Mesothelial cell of epicardium (in vitro differentiated cells): ENCODE measurements at places on chromosomes 16 and 17.

DNA sequence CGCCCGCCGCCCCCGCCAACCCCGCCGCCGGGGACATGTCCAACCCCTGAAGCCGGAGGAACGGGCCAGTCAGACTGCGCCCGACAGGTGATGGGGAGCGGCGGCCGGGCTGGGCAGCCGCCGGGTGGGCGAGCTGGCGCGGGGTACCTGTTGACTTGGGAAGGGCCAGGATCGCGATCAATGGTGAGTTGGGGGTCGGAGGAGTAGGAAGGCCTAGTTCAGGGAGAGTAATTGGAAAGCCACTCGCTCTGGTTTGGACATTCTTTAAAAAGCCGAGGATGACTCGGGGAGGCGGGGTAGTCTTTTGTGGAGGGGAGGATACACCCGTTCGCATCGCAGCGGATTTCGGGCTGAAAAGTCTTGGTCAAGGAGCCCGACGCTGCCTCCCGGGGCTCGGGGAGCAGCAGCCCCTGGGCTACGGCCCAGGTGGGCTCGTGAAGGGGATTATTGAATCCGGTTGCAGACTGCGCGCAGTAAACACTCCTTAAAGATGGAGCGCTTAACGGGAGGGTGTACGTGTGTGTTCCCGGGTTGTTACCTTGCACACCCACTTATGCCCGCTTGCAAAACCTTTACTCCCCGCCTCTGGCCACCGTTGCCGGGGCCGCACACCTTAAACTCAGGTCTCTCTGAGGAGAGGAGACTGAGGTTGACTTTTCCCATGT, 123.8 kb downstream of the GOSR1 start:
- H3K4me3 ChIP-seq, result peak overlapping the region; percentile 94
- peaks cover 2% of the 10 kb centered on the region for H3K36me3 ChIP-seq
- H3K4me1 ChIP-seq, result peaks cover 20% of the 10 kb centered on the region

DNA sequence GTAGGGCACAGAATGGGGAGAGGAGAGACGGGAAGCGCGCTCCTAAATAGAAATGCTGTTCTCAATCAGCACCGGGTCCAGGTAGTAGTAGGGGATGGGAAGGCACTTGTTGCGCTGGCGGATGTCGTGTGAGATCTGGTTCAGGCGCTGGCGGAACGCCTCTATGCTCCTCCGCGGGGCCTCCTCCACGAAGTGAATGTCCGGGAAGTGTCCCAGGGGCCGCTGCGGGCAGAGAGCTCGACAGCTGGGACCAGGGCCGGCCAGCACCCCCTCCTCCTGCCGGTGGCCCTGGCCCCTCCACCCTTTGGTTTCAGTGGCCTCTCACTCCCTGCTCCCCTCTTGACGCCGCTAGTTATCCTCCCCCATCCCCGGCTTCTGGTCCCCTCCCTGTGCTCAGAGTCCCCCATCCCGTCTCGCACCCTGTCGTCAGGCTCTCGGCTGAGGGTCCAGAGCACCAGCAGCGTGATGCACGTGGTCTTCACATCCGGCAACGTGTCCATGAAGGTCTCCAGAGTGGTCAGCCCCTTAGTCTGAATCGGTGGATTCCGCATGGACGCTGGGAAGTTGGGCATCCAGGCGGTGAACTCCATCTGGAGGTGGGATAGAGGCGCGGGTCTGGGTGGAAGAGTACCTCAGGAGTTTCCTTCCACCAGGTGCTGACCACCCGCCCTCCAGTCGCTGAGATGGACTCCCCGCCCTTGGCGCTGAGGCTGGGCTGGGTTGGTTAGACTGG, 14.6 kb downstream of the ALOX12B start:
- H3K4me3 ChIP-seq, result peak overlapping the region; percentile 44
- no peaks in the 10 kb centered on the region for H3K36me3 ChIP-seq

DNA sequence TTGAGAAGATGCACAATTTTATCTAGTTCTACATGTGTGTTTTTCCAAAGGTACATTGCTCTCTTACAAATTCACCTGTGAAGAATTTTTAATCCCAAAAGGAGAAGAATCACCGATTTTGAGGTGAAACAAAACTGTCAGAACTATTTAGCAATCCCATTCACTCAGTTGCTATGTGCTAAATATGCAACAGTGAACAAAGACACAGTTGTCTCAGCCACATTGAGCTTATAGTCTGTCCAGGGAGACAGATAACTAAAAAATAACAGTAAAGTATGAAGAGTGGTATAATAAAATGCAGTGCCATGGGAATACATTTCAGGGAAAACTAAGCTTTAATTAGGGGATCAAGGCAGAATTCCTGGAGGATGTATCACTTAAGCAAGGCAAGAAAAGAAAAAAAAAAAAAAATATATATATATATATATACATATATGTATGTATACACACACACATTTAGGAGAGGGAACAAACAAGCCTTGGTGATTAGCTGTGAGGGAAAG, 110.4 kb downstream of the SPAG9 start:
- no peaks in the 10 kb centered on the region for H3K27me3 ChIP-seq
- DNase-seq, result no peak
- peaks cover 12% of the 10 kb centered on the region for H3K36me3 ChIP-seq
- no peak overlapping the region for H3K4me3 ChIP-seq

DNA sequence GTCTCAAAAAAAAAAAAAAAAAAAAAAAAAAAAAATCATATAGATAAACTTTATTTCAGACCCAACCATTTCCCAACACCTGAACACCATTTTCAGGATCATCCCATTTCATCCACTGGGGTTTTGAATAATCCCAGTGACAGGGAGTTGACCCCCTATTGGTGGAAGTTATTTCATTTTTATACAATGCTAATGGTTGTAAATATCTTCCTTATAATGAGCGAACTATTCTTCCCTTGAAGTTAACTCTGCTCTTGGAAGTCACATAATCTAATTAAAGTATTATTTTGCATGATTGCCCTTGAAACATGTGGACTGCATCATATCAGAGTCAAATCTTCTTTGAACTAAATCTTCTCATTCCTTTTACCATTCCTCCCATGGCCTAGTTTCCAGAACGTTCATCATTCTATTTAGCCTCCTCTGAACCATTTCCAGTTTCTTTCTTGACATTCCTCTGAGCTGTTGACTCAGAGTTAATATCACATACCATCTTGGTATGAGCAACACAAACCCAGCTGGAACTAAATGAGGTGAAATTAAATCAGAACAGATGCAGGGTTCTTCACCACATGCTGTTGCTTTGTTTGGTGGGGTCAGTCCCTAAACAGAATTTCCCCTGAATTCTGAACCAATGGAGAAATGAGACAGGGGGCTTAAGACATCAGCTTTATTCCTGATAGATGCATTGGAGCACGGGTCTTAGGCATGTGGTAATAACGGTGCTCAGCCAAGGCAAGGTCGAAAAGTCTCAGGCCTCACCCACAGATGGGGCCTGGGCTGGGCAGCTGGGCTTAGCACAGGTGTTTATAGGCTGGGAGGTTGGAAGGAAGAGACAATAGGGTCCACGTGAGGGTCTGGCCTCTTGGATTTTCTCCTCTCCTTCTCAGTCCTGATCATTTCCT, 8.9 kb downstream of the HSD17B2 start:
- peaks cover 25% of the 10 kb centered on the region for H3K4me1 ChIP-seq
- H3K27me3 ChIP-seq, result peaks cover 13% of the 10 kb centered on the region
- DNase-seq, result no peak
- H3K27ac ChIP-seq, result peak overlapping the region; percentile 92

- peaks cover 2% of the 10 kb centered on the region for H3K36me3 ChIP-seq
- no peak overlapping the region for H3K27ac ChIP-seq
- no peaks in the 10 kb centered on the region for H3K4me1 ChIP-seq
- no peak for DNase-seq
- no peak overlapping the region for H3K4me3 ChIP-seq
These were observed 405.5 kb downstream of the CPPED1 start for GRCh38 chr16:12398029-12398682.

GRCh38 chr16:51607201-51607651, 456.2 kb upstream of the SALL1 start:
- H3K27ac ChIP-seq, result no peak overlapping the region
- no peak for DNase-seq
- H3K36me3 ChIP-seq, result no peaks in the 10 kb centered on the region

DNA sequence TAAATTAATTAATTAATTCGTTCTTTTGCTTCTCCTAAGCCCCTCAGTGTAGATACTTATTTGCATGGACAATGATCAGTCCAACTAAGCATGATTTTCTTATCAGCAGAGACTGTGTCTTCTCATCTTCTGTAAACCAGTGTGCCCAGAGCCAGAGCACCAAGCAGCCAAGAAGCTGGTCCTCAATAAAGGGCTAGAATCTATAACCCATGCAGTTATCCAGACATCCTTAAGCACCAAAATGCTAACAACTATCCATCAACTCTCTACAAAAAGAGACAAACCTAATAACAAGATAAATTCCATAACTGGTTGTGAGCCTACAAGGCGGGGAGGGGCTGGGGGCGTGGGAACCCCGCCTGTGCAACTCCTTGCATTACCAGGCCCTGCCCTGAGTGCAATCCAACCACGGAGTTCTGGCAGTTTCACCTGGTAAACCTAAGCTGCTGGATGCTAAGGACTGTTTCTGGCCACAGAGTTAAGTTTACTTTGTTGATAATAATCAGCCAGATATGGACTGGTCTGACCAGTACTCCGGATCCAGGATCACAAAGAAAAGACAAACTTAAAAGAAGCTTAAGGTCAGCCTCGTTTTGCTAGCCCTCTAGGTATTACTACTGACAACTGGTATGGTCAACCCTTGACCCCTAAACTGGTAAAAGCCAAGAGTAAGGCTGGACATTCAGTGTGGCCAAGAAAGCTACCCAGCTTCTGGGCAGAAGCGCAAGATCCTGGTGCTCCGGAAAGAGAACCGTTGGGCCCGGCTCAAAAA, 51.5 kb downstream of the ZFHX3 start:
- H3K4me3 ChIP-seq, result no peak overlapping the region
- peaks cover 10% of the 10 kb centered on the region for H3K36me3 ChIP-seq
- no peaks in the 10 kb centered on the region for H3K27me3 ChIP-seq
- no peak for DNase-seq

GRCh38 chr17:44693609-44694008, 4.0 kb upstream of the CCDC43 start:
- H3K27me3 ChIP-seq, result no peaks in the 10 kb centered on the region
- H3K4me1 ChIP-seq, result peaks cover 14% of the 10 kb centered on the region
- no peaks in the 10 kb centered on the region for H3K36me3 ChIP-seq
- no peak overlapping the region for H3K4me3 ChIP-seq
- no peak overlapping the region for H3K27ac ChIP-seq

DNA sequence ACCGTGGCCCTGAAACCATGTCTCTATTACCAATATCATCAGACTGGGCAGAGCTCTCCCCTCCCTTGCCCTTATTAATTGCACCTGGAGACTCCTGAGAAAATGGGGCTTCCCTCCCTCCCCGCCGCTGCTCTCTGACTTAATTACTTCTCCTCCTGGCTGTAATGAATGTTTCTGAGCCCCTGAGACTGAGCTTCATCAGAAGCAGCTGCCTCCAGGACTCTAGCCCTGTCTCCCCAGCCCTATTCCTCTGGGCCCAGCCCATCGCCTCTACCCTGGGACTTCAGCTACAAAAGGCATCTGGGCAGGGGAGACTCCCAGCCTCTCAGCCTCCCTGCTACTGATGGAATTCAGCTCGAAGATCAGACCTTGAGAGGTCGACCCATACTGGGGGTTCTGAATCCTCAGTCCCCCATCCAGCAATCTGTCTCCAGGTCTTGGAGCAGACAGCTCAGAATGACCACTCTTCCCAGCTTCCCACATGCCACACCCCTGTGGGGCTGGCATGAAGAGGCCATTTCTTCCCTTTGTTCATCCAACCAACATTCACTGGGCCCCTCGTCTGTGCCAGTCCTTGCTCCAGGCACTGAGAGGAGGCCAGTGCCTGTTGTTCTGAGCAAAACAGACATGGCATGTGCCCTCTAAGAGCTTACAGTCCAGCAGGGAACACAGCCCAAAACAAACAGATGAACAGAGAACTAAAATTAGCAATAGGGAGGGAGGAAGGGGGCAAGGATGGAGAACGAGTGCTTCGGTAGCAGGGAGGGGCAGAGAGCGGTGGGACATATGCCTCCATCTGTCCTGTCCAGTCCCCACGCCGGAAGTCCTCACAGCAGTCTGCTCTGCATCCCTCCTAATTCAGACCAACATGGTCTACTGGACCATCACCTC, 17.0 kb upstream of the NAGS start:
- no peaks in the 10 kb centered on the region for H3K4me1 ChIP-seq
- no peak overlapping the region for H3K27ac ChIP-seq
- H3K27me3 ChIP-seq, result peaks cover 66% of the 10 kb centered on the region
- no peaks in the 10 kb centered on the region for H3K36me3 ChIP-seq
- DNase-seq, result no peak

- peak overlapping the region; percentile 31 for H3K4me3 ChIP-seq
- DNase-seq, result no peak
- H3K27me3 ChIP-seq, result peaks cover 69% of the 10 kb centered on the region
These were observed 794 bp upstream of the CPNE7 start for GRCh38 chr16:89574681-89575246.

DNA sequence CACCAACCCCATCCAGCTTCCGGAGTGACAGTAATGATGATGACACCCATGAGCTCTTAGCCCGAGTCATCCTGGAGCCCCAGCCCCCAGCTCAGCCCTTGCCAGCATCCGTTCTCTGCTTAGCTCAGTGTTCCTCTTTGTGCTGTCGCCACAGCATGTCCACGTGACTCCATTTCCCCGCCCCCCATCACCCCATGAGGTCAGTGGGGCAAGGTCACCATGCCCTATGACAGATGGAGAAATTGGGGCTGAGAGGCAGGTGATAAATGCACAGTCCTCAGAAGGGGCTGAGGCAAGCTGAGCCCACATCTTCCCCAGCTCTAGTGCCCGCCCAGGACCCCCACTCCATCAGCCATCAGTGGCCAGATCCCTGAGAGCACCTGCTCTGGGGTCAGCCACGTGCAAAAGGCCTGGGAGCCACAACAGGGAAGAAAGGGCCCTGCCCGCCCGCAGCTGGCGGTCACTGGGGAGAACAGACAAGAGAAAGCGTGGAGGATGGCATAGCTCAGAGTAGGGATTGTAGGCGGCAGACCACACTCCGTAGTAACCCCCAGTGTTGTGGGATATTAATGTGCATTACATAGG, 17.1 kb downstream of the ITGB4 start:
- no peak for DNase-seq
- no peak overlapping the region for H3K4me3 ChIP-seq
- peaks cover 11% of the 10 kb centered on the region for H3K36me3 ChIP-seq
- H3K27ac ChIP-seq, result no peak overlapping the region
- no peaks in the 10 kb centered on the region for H3K4me1 ChIP-seq
- H3K27me3 ChIP-seq, result no peaks in the 10 kb centered on the region

GRCh38 chr17:59329176-59330052, 2.0 kb upstream of the YPEL2 start:
- no peaks in the 10 kb centered on the region for H3K36me3 ChIP-seq
- H3K4me1 ChIP-seq, result peaks cover 39% of the 10 kb centered on the region
- DNase-seq, result no peak
- peak overlapping the region; percentile 1 for H3K4me3 ChIP-seq
- no peaks in the 10 kb centered on the region for H3K27me3 ChIP-seq

- H3K27me3 ChIP-seq, result peaks cover 6% of the 10 kb centered on the region
- H3K27ac ChIP-seq, result no peak overlapping the region
- peaks cover under 1% of the 10 kb centered on the region for H3K36me3 ChIP-seq
- H3K4me3 ChIP-seq, result no peak overlapping the region
These were observed 22.5 kb upstream of the DNAI2 start for GRCh38 chr17:74251569-74251968.

GRCh38 chr16:1772362-1772907, at the start of gene EME2:
Gene EME2, plus strand, starts transcription at chr16:1772810. Its CDS starts 418 bp downstream, at chr16:1773228.
- H3K4me3 ChIP-seq, result peak within 1 kb of the TSS; percentile 94
- H3K36me3 ChIP-seq, result peaks cover 3% of the 10 kb centered on the region
- H3K27me3 ChIP-seq, result no peaks in the 10 kb centered on the region
- DNase-seq, result no peak

- no peak overlapping the region for H3K27ac ChIP-seq
- no peaks in the 10 kb centered on the region for H3K4me1 ChIP-seq
- H3K4me3 ChIP-seq, result no peak overlapping the region
- peaks cover 18% of the 10 kb centered on the region for H3K27me3 ChIP-seq
- H3K36me3 ChIP-seq, result no peaks in the 10 kb centered on the region
These were observed 9.8 kb upstream of the TNFSF12 start for GRCh38 chr17:7538891-7539545.
